Hepatocyte (in vitro differentiated cells): ENCODE measurements at places on chromosomes 11 and 22.

DNA sequence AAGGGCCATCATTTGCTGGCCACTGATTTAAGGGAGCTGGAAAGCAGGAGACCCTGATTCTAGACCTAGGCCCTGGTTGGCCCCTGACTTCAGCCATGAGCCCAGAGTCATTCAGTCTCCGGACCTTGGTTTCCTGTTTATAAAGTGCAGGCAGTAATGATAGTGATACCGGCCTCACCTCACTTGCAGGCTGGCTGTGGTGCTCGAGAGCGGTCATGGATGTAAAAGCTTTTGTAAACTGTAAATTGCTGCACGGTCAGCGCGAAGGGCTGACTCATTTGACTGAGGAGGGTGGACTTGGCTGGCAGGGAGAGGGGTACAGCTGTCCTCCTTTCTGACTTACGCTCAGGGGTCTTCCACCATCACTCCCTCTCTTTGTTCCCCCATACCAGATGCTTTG, 37.4 kb downstream of the FBLN1 start:
- no peaks in the 10 kb centered on the region for H3K27me3 ChIP-seq
- no peak overlapping the region for H3K27ac ChIP-seq
- H3K4me1 ChIP-seq: peaks cover 18% of the 10 kb centered on the region
- H3K4me3 ChIP-seq: no peak overlapping the region
- H3K36me3 ChIP-seq: no peaks in the 10 kb centered on the region
- no peak for DNase-seq

DNA sequence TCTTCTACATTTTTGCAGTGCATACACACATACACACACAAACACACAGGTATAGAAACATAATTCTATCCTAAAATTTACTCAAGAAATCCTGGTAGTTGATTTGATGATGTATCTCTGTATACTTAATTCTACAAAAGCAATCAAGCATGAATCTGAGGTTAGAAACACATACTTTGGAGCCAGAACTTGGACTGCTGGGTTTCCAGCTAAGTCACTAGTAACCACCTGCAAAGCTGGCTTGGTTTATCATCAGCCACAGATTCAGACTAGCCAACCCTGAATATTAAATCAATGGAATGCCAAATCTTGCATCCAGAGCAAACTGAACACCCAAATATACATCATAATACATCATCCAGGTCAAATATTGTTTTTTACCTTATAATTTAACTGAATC, 24.8 kb upstream of the POU2AF2 start:
- no peak overlapping the region for H3K27ac ChIP-seq
- DNase-seq: no peak
- no peaks in the 10 kb centered on the region for H3K36me3 ChIP-seq
- no peak overlapping the region for H3K4me3 ChIP-seq
- H3K27me3 ChIP-seq: no peaks in the 10 kb centered on the region
- H3K4me1 ChIP-seq: no peaks in the 10 kb centered on the region

DNA sequence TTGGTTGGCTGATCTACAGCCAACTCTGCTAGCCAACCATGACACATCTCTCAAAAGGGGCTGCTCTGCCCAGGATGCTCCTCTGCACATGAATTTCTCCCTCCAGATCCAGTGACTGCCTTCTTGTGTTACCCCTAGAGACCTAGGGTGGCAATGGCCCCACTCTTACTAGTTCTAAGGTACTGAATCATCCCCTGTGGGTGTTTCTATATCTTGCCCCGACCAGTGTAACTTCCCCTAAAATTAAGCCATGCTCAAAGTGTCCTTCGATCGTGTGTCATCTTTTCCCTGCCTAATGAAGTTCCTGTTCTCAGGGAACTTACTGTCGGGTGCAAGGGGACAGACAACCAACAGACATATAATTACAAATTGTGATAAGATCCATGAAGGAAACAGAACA, 113.3 kb downstream of the FAM76B start:
- H3K27me3 ChIP-seq: no peaks in the 10 kb centered on the region
- DNase-seq: no peak
- H3K4me1 ChIP-seq: peaks cover 13% of the 10 kb centered on the region
- H3K27ac ChIP-seq: no peak overlapping the region
- H3K4me3 ChIP-seq: no peak overlapping the region

DNA sequence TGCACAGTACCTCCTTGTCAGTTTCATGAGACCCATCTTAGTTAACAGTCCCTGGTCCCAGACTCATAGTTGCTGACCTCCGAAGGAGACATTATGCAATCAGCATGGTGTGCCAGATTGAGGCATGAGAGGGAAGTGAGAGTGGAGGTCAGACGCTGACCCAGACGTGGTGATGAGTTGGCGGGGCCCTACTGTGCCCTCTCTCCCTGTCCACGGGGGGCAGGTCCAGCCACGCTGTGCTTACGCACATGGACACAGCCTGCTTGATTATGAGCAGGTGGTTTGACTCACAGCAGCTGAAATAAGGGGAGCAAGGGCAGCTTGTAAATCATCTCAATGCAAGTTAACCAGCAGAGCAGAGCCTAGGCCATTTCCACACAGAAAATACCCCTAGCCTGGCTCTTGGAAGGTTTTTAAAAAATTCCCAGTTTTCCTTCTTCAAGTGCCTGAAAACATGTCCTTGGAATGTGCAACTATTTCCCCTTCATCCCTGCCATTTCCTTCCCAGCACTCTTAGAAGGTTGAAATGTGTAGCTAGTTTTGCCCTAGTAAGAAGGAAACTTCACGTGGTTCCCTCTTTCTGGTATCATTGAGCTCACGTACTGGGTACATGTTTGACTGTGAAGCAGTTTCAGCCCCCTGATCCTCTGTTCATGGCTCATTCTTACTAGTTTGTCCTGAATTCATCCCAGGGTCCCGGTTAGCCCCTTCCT, 122.6 kb upstream of the SORL1-AS1 start:
- no peak overlapping the region for H3K4me3 ChIP-seq
- H3K36me3 ChIP-seq: no peaks in the 10 kb centered on the region
- H3K4me1 ChIP-seq: peaks cover 4% of the 10 kb centered on the region
- no peak for DNase-seq
- no peak overlapping the region for H3K27ac ChIP-seq

- no peak for DNase-seq
- no peak overlapping the region for H3K4me3 ChIP-seq
- H3K36me3 ChIP-seq: no peaks in the 10 kb centered on the region
- H3K4me1 ChIP-seq: peaks cover 6% of the 10 kb centered on the region
- H3K27ac ChIP-seq: no peak overlapping the region
These were observed 13.6 kb downstream of the ADM start for GRCh38 chr11:10318527-10318802.

GRCh38 chr11:125680747-125681146, at the start of gene ACRV1:
Gene ACRV1, minus strand, starts transcription at chr11:125680847. Its CDS starts 67 bp downstream, at chr11:125680780.
- H3K4me3 ChIP-seq: no peak within 1 kb of the TSS
- no peak within 1 kb of the TSS for H3K27ac ChIP-seq

DNA sequence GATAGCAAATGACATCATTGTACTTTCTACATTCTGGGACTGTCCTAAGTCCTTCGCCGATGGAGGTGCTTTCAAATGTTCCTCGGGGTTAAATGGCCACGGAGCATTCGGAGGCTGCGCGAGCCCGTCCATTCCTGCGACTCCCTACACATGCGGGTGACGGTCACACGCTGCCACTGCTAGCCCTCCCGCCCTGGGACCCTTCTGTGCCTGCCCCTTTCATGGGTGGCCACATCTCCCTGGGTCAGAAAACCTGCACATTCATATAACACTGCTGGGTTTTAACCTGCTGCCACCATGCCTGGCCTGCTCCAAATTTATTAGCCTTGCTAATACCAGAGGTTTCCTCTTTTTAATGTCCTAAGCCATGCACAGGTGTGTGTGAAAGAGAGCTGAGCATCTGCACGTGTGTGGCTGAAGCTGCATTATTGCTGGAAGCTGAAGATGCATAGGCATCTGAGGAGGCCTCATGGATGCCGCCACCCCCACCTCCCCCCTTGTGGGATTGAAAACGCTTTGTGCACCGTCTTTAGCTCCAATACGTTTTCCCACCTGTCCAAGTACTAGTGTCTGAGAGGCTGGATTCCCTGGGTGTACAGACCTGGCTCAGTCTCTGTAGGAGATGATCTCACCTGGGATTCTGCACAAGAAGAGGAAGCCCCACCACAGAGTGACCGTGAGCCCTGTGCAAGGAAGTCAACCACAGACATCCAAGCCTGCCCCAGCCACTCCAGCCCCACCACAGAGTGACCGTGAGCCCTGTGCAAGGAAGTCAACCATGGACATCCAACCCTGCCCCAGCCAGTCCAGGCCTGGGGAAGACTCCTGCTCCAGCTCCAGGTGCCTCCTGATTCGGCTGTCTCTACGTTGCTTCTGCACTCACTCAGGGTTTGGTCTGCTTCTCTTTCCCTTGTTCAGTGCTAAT, 626.4 kb downstream of the BRD1 start:
- DNase-seq: no peak
- no peaks in the 10 kb centered on the region for H3K4me1 ChIP-seq
- H3K4me3 ChIP-seq: no peak overlapping the region
- peaks cover 14% of the 10 kb centered on the region for H3K27me3 ChIP-seq
- H3K27ac ChIP-seq: no peak overlapping the region

DNA sequence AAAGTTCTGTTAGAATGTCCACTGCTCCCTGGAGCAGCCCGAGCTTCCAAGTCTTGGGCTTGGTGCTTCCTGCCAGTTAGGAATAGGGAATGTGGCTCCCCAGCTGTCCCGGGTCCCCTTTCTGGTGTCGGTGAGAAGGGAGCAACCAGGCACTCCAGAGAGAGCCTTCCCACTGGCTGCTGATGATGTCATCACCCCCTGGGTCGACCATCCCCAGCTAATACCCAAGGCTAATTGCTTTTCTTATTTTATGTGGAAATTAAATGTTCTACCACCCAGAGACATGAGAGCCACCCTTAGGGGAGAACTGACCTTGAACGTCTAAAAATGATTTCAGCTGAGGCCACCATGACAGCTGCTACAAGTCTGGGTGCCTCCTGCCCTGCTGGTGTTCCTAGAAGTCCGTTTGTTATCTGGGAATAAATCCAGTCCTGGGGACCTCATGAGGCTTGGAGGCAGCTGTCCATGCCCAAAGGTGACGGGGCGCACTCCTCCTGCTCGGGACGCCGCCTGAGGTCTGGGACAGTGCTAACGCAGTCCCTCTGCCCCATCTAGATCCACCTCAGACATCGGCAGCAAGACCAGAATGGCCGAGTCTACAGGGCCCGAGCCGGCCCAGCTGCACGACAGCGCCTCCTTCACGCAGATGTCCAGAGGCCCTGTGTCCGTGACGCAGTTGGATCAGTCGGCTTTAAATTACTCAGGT, 42.3 kb downstream of the C11orf91 start:
- H3K27ac ChIP-seq: no peak overlapping the region
- DNase-seq: no peak
- no peaks in the 10 kb centered on the region for H3K36me3 ChIP-seq
- no peaks in the 10 kb centered on the region for H3K4me1 ChIP-seq
- no peaks in the 10 kb centered on the region for H3K27me3 ChIP-seq
- H3K4me3 ChIP-seq: no peak overlapping the region

- no peaks in the 10 kb centered on the region for H3K4me1 ChIP-seq
- no peak overlapping the region for H3K27ac ChIP-seq
- H3K4me3 ChIP-seq: no peak overlapping the region
- peak; percentile 62 for DNase-seq
- H3K27me3 ChIP-seq: no peaks in the 10 kb centered on the region
- no peaks in the 10 kb centered on the region for H3K36me3 ChIP-seq
These were observed 45.3 kb upstream of the HMGXB4 start for GRCh38 chr22:35212009-35212408.

GRCh38 chr22:20319041-20319744, 667 bp downstream of the DGCR6L start:
- H3K4me3 ChIP-seq: peak overlapping the region; percentile 79
- H3K27ac ChIP-seq: peak overlapping the region; percentile 86
- no peak for DNase-seq
- H3K4me1 ChIP-seq: peaks cover 17% of the 10 kb centered on the region
- H3K27me3 ChIP-seq: no peaks in the 10 kb centered on the region

GRCh38 chr11:1467270-1467669, 19.3 kb downstream of the MOB2 start:
- H3K27ac ChIP-seq: no peak overlapping the region
- H3K27me3 ChIP-seq: no peaks in the 10 kb centered on the region
- H3K36me3 ChIP-seq: no peaks in the 10 kb centered on the region

GRCh38 chr11:5695580-5695979, 6.0 kb downstream of the TRIM22 start:
- H3K27me3 ChIP-seq: no peaks in the 10 kb centered on the region
- peaks cover 4% of the 10 kb centered on the region for H3K4me1 ChIP-seq
- no peak overlapping the region for H3K27ac ChIP-seq
- H3K4me3 ChIP-seq: no peak overlapping the region
